Esophagus squamous epithelium (tissue), 5 donors: ENCODE measurements at places on chromosomes 2 and 18.

- no peak for DNase-seq
These were observed 251.4 kb upstream of the UBE2E3 start for GRCh38 chr2:180728928-180729559.

GRCh38 chr2:227406177-227407031 lies 18.7 kb upstream of the SCYGR1 start:
- no peak for DNase-seq

- no peak for DNase-seq
These were observed 354.2 kb downstream of the EN1 start for GRCh38 chr2:118493213-118493612.

DNA sequence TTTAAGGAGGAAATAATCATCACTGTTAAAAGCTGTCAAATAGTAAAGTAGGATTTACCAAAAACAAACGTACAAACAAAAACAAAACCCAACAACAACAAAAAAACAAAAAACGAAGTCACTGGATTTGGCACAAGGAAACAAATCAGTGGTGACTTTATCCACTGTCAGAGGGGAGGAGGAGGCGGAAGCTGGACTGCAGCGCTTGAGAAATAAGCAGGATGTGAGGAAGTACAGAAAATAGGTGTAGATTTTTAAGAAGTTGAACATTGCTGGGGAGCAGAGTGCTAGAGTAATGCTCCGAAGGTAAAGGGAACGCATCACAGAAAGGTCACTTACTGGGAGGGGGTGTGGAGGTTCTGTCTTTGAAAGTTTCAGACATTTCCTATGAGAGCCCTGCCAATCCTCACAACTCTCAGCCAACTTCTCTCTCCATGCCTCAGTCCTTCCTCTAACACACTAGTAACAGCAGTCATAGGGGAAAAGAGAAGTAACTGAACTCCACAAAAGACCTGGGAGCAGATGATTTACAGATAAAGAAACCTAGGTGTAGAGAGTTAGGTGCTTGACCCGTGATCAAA lies 220.2 kb upstream of the SMAD7 start:
- no peak for DNase-seq

- DNase-seq = no peak
These were observed 257.0 kb downstream of the CLIP4 start for GRCh38 chr2:29372185-29372584.

GRCh38 chr2:523698-524270 lies 153.4 kb downstream of the TMEM18 start:
- no peak for DNase-seq

- no peak for DNase-seq
These were observed 269.8 kb upstream of the MMADHC start for GRCh38 chr2:149857344-149857743.

GRCh38 chr2:109448946-109449788 lies 164.6 kb downstream of the SEPTIN10 start:
- no peak for DNase-seq
